ENCODE measurements at places on chromosomes 1 and 21.

DNA sequence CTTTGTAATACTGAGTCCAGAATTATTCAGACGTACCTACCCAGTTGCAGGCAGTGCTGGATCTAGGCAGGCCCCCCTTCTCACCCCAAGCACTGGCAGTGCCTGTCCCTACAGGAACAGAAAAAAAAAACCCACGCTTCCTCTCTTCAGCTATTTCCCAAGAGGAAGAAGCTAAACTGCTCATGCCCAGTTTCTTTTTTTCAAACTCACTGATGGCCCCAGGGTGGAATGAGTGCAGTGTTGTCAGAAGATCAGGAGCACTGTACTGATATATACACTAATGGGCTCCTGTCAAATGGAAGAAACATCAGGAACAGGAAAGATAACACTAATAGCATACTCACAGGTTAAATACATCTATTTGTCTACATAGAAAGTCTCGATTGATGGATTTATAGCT is 28.2 kb upstream of the DOCK7 start:
- DNase-seq: no peak

- DNase-seq: no peak
Observed at GRCh38 chr1:202562444-202563060, 147.7 kb downstream of the SYT2 start.

DNA sequence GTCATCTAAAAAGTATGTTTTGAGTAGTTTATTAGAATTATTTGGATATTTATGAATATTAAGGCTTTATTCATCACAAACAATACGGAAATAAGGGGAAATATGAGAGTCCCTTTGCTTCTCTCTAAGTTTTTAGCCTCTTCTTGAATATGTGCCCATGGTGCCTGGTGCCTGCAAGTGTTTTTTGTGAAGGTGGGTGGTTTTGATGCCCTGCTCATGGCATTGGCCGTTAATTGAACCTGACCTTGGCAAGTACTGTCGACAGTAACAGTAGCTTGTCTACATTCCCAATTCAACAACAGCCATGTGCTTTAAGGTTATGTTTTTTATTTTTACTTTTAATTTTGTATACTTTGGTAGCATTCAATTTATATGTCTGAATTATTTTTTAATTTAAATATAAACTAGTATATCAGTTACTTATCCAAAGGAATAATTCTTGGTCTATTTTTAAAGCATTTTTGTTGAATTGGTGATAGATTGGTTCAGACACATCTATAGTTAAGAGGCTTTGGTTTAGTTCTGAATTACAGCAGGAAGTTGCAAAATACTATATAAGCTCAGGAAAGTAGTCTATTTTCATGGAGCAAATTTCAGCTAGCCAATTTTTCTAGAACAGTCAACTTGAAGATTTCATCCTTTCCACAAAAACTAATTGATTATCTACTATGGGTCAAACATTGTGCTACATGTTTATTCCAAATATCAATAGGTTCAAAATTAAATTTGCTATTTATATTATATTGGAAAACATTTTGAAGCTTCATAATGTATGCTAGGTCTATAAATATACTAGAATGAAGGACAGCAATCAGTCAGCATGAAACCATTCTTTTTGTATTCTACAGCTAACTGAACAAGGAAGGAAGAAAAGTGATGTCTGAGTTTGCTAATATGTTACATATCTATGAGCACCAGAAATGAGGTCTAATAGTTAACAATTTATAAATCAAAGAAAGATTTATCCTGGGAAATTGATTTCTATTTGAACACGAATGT is 184.4 kb downstream of the MRPL39 start:
- no peak for DNase-seq

DNA sequence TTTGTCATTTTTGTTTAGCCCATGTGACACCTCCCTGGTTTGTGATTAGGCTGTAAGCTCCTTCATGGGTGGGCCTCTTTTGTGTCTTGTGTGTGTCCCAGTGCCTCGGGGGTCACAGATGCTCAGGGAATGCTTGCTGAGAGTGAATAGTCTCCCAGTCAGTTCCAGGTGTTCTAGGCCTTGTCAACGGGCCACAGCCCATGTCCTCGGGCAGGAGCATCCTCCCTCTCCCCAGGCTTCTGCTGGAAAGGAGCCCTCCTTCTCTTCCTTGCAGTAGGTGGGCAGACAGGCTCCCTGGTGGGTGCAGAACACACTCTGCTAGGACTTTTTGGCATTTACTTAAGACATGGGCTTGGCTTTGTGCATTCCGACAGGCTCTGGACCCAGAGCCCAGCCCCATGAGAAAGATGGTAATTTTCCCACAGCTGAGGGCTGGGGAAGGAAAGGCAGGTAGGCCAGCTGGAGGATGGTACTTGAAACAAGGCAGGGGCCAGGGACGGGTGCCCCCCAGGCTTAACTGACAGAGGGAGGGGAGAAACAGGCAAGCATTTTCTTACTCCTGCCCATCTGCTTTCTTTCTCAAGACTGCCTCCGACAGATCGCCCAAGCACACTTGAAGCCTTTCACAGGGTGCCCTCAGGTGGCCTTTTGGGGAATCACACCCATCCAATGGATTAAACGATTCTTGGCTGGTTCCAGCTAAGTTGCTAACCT is 7.1 kb upstream of the CPLANE2 start:
- no peak for DNase-seq

- DNase-seq: no peak
Observed at GRCh38 chr1:248853663-248854375, 5.1 kb downstream of the ZNF692 start.

Measured in cortex of kidney (tissue), 1 donor.